ENCODE measurements at places on chromosomes 5 and 9.

- DNase-seq = no peak
These were observed 61.6 kb upstream of the MAP1B start for GRCh38 chr5:72045692-72046091.

DNA sequence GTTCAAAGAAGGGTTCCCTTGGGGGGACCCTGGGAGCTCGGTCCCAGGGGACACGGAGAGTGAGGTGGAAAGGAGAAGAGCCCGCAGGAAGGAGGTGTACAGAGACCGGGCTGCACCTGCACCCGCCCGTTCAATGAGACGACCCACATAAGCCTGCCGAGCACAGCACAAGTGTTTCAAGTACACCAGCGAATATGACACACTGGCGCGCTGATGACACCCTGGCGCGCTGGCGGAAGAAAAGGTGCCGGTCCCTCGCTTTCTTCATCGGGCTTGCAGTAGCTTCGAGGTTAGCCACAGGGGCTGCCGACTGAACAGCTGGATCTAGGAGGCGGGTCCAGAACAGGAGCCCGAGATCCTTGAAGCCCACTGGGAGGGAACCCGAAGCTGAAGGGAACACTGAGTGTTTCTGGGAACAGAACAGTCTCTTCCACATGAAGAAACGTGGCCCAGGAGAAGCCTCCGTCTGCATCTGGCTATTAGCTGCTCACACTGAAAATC lies 1.4 kb downstream of the TBC1D9B start:
- no peak for DNase-seq

DNA sequence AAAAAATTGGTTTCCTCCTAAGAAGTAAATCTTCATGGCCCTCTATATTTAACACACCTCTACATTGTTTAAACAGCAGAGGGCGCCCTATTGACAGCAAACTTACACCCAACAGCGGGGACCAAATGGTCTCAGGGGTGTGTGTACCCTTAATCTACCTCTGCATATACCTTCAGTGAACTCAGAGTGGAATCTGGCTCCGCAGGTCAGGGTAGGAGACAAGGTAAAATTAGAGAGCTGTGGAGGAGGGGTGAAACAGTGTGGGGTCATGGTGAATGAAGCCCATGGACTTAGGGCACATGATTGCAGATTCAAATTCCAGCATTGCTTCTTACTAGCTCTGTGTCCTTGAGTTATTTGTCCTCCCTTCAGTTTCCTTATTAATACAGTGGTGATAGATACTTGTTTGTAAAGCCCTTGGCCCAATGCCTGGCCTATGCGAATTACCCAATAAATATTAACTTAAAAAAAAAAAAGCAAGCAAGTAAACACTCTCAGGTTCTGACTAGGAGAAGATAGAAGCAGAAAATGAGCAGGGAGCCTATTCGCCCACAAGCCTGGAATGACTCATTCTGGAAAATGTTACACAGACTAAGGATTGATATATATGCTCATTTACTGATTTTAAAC lies 122.9 kb downstream of the CAVIN4 start:
- peak; percentile 47 for DNase-seq

GRCh38 chr5:82204567-82204966 lies 73.6 kb downstream of the RPS23 start:
- DNase-seq = no peak

GRCh38 chr5:92962752-92963151 lies 618.3 kb downstream of the NR2F1-AS1 start:
- DNase-seq = peak; percentile 15

- no peak for DNase-seq
These were observed 398.3 kb upstream of the MPDZ start for GRCh38 chr9:13677801-13678200.

DNA sequence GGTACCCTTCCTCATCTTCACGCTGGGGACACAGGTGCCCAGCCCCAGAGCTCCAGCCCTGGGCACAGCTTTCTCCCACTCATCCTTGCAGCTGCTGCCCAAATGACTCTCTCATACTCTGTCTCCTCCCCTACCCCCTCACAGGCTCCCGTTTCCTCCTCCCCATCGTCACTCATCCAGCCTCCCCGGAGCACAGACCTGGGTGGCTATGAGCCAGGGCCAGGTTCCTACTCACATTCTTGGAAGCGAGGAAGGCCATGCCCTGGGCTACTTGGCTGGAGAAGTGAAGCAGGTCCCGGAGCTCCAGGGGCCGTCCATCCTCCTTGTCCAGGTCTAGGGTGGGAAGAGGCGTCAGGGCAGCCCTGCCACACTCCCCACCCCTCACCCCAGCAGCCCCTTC lies 29.3 kb downstream of the CSF1R start:
- DNase-seq = no peak

DNA sequence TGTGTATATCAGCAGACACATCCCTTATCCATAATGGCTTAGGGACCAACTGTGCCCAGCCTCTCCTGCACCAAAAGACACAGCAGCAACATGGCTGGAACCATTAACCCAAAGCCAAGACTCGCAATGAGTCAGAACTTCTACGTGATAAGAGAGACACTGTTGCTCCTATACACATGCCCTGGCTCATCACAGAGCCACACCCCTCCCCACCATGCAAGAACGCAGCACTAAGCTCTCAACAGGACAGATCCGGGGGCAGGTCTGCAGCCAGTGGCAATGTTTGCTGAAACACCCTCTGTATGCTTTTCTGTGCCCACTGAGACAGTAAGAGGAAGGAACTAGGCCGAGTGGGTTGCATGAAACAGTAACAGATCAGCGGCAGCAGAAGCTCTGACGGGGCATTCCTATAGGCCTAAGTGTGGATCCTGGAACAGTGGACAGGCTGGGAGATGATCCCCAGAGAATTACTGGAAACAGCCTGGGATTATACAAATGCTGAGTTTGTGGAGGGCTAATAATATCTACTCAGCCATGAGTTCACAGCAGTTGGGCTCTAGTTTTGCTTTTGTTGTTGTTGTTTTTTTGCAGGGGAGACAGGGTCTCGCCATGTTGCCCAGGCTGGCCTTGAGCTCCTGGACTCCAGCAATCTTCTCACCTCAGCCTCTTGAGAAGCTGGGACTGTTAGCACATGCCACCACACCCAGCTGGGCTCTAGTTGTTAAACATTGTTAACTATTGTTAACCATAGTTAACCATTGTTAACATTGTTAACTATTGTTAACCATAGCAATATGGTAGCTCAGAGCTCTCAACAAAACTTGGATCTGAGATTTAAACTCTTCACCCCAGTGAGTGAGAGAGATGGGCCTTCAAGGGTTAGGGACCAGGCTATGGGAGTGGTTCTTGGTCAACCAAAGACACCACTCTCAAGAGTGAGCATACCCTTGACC lies 41.0 kb downstream of the B4GALT1 start:
- DNase-seq = no peak

DNA sequence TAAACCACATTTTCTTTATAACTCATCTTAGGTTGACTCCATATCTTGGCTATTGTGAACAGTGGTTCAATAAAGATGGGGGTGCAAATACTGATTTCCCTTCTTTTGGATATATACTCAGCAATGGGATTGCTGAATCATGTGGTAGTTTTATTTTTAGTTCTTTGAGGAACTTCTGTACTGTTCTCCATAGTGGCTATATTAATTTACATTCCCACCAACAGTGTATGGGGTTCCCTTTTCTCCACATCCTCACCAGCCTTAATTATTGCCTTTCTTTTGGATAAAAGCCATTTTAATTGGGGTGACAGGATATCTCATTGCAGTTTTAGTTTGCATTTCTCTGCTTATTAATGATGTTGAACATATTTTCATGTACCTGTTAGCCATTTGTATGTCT lies 107.7 kb upstream of the EQTN start:
- DNase-seq = no peak

- no peak for DNase-seq
These were observed 71.8 kb upstream of the LRRC70 start for GRCh38 chr5:62506659-62507460.

GRCh38 chr5:157546456-157547100 lies 29.0 kb downstream of the ADAM19 start:
- DNase-seq = no peak

GRCh38 chr5:43010935-43011315 lies 29.2 kb downstream of the ANXA2R start:
- no peak for DNase-seq

DNA sequence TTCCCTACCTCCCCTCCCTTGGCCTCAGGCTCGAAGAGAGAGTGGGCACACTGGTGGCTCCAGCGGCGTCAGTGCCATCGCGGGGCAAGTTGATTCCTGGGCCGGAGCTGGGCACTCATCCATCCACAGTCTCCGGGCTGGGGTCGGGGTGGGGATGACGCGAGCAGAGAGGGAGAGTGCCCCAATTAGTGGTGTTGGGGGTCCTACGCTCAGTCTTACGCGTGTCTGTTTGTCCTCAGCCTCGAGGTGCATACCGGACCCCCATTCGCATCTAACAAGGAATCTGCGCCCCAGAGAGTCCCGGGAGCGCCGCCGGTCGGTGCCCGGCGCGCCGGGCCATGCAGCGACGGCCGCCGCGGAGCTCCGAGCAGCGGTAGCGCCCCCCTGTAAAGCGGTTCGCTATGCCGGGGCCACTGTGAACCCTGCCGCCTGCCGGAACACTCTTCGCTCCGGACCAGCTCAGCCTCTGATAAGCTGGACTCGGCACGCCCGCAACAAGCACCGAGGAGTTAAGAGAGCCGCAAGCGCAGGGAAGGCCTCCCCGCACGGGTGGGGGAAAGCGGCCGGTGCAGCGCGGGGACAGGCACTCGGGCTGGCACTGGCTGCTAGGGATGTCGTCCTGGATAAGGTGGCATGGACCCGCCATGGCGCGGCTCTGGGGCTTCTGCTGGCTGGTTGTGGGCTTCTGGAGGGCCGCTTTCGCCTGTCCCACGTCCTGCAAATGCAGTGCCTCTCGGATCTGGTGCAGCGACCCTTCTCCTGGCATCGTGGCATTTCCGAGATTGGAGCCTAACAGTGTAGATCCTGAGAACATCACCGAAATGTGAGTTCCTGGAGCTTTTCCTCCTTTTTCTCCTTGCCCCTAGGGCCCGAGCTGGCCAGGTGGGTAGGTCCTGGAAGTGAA lies 861 bp downstream of the NTRK2 start:
- no peak for DNase-seq

GRCh38 chr5:179381691-179382090 lies 36.4 kb upstream of the ADAMTS2 start:
- DNase-seq = no peak

DNA sequence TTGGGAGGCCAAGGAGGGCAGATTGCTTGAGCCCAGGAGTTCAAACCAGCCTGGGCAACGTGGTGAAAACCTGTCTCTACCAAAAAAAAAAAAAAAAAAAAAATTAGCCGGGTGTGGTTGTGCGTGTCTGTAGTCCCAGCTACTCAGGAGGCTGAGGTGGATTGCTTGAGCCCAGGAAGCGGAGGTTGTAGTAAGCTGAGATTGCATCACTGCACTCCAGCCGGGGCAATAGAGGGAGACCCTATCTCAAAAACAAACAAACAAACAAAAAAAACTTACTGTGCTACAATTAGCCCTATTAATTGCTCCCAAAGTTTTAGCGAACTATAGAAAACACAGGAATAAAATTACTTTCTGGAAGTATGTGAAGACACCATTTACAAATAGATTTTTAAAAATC lies 67.6 kb downstream of the ANKHD1 start:
- DNase-seq = no peak

GRCh38 chr9:134670042-134670525 lies 28.5 kb downstream of the COL5A1 start:
- DNase-seq = no peak
